Activated gamma-delta T cell treated with anti-CD3 and anti-CD28 coated beads, Interleukin-2, amount 50 U/mL, for 16 hours (primary cell): ENCODE measurements at places on chromosomes 16 and 17.

DNA sequence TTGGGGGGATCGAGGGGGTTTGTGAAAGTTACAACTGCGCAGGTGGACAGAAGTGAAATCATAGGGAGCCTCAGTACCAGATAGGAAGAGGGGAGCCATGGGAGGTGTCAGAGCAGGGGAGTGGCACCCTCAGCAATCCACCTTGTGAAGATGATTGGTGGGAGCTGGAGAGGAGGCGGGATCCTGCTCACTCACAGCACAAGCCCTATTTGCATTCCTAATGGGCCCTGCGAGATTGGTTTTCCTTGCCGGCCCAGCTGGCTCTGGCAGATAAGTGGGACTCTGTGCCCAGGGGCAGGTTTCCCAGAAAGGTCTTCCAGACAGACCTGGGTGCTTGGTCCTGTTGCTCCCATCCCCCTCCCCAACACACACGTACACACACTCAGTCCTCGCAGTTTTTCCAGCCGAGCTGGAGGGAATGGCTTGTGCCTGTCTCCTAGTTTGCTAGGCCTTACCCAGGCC is 9.4 kb downstream of the WNT3 start:
- DNase-seq: no peak

- DNase-seq: no peak
These were observed 62.3 kb downstream of the ZDHHC7 start for GRCh38 chr16:84948851-84949610.

DNA sequence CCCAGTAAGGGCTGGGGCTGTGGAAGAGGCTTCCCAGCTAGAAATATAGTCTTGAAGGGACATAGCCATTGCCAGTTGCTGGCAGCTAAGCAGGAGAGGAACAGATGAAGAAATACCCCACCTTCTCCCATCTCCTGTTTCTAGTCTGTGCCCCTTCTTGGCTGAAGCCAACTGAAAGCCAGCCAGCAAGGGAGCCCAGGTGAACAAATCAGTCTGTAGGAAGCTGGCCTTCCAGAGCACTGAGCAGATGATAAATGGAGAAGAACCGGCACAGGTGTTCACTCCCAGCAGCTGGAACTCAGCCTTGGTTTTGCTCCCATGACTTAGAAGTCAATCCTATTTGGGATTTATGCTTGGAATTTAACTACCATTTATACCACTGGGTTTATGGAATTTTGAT is 69.2 kb upstream of the DHX40 start:
- DNase-seq: no peak

DNA sequence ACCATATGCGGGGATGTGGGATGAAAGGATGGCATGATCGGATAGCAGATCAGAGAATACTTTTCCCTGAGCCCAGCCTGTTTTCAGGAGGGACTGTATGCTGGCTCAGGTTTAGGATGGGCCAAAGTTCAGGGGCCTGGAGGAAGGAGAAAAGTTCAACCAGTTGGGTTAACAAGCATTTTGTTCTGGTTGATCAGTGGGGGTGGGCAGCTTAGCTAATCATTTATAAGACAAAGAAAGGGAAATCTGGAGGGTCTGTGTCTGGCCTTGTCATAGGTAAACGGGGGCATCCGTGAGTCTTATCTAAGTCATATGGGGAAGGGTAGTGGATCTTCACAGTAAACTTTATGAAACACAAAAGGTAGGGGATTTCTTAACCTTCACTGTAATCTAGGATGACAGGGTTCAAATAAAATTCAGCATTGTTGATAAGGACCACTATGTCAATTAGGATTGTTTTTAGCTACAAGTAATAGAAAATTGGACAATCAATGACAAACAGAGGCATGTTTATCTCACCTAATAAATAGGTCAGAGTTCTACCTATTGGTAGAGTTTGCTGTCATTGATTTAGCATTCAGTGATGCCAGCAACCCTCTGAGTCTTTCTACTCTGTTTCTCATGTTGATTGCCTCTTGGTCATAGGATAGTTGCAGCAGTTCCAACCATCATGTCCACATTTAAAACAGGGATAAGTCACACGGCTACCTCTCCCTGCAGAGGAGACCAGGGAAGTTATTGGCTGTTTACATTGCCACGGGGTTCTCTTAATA is 11.4 kb downstream of the PCTP start:
- DNase-seq: no peak

DNA sequence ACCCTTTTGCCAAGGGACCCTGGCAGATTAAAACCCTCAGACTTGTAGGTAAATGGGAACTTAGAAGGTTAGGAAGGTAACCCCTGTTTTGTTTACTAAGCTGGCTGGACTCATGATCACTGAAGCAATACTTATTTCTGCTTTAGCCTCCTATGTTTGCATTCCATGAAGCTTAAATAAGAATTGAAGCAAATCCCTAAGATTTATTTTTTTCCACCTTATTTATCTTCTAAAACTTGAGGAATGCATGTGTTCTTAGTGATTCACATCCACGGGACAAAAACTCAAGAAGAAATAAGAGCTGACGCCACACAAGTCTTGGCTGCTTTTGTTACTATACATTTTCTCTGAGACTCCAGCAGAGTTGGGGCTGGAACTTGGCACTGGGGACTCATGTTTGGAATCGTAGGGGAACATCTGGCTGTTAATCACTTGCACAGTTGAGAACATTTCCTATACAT is 35.5 kb downstream of the CLUAP1 start:
- DNase-seq: no peak

DNA sequence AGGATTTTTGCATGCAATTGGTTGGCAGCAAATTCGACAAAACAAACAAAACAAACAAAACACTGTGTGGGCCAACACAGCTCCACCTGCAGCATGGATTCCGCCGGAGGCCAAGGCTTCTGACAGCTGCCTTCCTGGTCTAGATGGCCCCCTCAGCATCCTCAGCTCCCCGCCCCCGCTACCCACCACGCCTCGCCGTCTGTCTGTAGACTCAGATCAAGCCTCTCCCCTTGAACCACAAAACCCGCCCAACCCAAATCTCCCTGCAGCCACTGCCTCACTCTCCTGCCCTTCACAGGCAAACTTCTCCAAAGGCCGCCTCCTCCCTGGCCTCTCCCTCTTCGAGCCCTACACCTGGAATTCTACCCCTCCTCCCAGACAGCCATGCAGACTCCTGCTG is 57.9 kb downstream of the RTN4RL1 start:
- DNase-seq: peak; percentile 12

DNA sequence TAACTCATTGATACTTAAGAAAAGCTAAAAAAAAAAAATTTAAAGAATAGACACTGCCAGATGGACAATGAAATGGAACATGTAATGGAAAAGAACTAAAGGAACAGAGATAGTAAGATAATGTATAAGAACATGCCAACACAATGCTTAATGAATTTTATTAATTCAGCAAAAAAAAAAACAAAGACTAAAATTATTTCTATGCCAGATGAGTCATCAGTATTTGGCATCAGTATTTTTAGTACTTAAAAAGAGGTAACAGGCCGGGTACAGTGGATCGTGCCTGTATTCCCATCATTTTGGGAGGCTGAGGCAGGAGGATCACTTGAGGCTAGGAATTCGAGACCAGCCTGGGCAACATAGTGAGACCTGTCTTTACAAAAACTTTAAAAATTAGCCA is 168.5 kb downstream of the CYB561 start:
- DNase-seq: no peak

GRCh38 chr16:71540-72401 is 660 bp downstream of the RHBDF1 start:
- DNase-seq: no peak

DNA sequence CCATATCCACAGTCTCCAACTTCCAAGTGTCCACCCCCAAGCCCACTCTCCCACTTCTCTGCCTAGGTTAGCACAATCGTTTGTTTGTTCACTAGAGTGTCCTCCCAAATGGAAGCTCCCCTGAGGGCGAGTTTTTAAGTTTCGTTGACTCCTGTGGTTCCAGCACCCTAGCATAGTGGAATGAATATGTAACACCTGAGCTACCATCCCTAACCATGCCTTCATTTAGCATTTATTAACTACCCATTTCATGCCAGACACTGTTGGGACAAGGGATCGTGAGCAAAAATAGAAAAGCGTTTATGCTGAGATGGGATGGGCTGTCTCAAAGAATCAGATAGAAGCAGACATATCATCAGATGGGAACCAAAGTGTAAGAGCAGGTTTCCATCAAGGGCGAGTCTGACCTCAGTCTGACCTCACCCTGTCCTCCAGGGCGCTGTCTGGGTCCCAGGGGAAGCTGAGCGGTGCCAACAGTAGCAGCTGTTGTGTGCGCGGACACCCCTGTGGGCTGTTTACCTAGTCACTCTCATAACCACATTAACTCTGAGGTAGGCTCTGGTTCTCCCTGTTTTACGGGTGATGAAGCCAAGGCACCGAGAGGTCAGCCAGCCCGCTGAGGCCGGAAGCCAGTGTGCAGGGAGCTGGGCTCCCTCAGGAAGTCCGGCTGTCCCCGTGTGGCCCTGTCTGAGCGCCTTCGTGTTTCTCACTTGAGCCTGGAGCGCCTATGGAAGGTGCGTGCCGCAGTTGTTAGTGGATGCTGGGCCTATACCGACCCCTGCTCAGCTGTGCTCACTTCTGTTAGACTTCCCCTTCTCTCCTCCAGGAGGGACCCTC is 6.2 kb downstream of the CNP start:
- DNase-seq: no peak

DNA sequence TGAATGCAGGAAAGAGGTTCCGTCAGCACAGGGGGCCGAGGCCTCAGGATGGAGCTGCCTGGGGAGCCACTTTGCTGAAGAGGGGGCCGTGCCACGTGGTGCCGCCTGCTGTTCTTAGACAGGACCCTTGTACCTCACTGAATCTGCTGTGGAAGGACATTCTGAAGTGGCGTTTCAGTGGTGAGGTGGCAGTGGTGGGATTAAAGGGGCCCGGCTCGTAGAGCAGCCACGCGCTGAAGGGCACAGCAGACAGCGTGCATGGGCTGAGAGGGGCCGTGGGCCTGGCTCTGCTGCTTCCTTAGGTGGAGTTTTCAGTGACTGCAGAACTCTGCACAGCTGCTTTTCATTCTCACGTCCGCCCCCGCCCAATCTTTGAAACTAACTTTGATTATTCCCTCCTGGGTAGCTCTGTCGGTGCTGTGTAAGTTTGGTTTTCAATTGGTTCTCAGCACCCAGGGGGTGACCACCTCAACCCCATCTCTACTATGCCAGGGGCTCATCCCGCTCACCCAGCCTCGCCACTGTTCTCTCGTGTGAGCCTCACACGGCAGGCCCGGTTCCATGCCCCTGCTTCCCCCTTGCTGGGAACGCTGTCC is 70.3 kb downstream of the SEC14L1 start:
- no peak for DNase-seq

DNA sequence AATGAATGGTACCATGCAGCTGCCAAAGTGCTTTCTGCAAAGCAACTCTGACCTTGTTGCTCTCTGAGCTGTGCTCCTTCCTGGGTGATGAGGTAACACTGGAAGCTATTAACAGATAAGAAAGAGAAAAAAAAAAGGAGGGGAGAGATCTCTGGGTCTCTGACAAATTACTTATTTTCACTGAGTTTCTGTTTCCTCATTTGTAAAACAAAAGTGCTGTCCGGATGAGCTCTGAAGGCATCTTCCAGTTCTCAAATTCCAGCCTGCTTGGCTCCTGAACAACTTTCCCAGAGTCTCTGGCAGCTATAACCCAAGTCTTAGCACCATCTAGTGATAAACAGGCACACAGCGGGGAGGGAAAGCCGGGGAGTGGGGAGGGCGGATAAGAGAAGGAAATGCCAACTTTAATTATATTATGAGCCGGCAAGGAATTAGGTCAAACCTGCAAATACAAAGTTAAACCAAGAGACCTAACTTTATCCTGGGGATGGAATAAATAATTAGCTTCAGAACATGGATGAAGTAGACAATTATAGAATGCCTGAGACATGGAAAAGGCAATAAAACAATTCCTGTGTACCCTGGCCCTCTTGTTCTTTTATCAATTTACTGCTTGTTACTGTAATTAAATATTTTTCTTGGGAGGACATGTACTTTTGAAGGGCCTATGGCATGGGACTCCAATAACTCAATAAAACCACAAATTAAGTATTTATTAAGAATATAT is 61.3 kb upstream of the KIFC3 start:
- no peak for DNase-seq

DNA sequence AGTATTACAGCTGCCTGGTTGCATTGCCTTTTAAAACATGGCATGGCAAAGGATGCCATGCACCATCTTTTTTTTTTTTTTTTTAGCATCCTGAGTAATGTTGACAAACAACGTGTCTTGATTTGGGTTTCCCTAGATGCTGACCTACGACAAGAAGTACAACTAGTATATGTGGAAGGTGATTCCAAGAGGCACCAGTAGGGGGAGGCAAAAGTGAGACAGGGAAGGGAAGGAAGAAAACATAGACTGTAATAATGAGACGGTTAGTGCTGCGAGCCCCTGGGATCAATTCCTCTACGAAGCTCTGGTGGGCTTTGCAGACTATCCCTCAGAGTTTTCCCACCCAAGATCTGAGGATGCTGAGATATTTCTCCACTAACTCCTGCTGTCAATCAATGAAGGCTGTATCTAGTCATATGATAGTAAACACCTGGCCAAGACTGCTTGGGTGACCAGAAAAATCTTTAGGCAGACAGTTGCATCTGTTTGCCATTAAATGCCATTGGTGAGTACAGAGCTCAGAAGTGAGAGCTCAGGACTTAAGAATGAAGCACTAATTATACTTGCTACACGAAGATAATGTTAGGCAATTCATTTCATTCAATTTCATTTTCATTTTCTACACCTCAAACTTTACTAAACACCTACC is 458.6 kb upstream of the GOT2 start:
- no peak for DNase-seq

DNA sequence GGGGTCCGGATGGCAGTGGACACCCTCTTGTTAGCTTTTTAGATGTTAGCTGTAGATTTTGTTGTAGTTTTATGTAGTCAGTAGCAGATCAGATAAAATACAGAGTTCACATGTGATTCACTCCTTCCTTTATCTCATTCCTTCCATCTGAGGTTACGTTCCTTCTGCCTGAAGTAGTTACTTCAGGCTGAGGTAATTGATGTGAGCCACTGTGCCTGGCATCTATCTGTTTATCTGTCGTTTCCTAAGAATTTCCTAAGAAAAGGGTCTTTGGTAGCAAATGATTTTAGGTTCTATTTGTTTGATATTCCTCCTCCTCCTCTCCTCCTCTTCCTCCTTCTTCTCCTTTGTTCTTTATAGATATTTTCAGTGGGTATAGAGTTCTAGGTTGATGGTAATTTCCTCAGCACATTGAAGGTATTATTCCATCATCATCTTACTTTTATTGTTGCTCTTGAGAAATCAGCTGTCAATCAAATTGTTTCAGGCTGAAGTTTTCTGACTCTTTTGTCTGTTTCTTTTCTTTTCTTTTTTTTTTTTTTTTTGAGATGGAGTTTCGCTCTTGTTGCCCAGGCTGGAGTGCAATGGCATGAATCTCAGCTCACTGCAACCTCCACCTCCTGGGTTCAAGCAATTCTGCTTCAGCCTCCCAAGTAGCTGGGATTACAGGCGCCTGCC is 29.6 kb upstream of the FBXO47 start:
- DNase-seq: no peak

DNA sequence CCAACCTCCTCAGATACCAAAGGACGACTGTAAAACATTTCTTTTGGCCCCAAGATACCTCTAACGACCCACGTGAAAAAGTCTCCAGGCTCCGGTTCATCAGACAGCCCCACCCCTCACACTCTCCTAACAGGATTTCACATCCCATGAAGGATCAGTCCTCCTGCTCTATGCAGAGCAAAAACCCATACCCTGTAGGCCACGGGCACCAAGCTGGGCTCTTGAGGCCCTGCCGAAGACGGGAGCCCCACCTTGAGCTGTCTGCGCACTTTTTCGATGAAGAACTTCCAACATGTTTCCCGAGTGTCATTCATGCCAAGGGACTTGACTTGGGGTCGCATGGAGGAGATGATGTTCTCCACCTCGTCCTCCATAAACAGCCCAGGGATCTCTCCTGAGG is 89.9 kb downstream of the PGS1 start:
- no peak for DNase-seq
